Testis (tissue), 5 donors: ENCODE measurements at places on chromosomes 11 and 22. TPM values are rescaled to one million over a fixed set of nuclear protein-coding genes. Genes with fewer than 3 reads are reported as not detected.

BRSK2 gene
- 49.1 TPM for total RNA-seq

DNA sequence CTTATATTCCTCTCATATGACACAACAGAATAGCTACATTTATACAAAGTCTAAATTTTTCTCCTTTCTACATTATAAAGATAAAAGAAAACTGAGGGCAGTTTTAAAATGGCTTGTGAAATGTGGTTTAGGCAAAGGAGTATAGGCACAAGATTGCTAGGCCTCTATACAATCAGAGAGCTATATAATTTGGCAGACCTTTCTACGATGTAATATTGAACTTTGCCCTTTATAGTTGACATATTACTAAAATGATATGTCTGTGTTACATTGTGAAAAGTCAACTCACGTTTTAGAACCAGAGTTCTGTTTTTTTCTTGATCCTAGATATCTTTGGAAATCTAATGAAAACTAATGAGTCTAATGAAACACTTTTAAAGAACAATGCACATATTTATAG lies 430.2 kb downstream of the DLG2 start:
- no peak overlapping the region for H3K4me3 ChIP-seq
- H3K27me3 ChIP-seq: no peaks in the 10 kb centered on the region
- no peak overlapping the region for H3K27ac ChIP-seq
- H3K4me1 ChIP-seq: no peaks in the 10 kb centered on the region
- no peak for DNase-seq

LMNTD2 gene
- total RNA-seq: 29.2 TPM

GRCh38 chr11:11464555-11464954 lies 111.5 kb upstream of the CSNK2A3 start:
- no peak for DNase-seq
- H3K4me1 ChIP-seq: peaks cover 4% of the 10 kb centered on the region
- no peak overlapping the region for H3K4me3 ChIP-seq

ALG9 gene
- total RNA-seq: 42.0 TPM

DNA sequence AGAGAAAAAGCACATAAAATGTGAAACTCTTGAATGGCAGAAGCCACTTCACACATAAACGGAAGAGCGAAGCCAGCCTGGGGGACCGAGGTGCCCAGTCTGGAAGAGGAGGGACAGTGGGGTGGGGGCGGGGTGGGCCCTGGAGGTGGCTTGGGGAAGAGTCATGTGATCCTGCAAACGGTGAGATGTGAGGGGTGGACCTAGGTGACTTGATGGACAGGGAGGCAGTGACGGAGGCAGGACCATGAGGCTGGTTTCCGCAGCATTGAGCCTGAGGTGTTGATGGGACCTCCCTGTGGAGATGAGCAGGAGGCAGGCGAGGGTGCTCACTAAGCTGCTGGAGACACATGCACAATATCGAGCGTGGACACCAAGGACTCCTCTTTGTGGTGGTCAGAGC lies 16.8 kb downstream of the ZDHHC24 start:
- no peak for DNase-seq
- H3K4me1 ChIP-seq: no peaks in the 10 kb centered on the region
- no peak overlapping the region for H3K27ac ChIP-seq
- no peaks in the 10 kb centered on the region for H3K36me3 ChIP-seq
- H3K4me3 ChIP-seq: no peak overlapping the region

- H3K27ac ChIP-seq: peak overlapping the region; percentile 31
- no peak for DNase-seq
- no peaks in the 10 kb centered on the region for H3K36me3 ChIP-seq
- peaks cover 47% of the 10 kb centered on the region for H3K4me1 ChIP-seq
- no peaks in the 10 kb centered on the region for H3K27me3 ChIP-seq
- H3K4me3 ChIP-seq: no peak overlapping the region
Measured at GRCh38 chr11:2391181-2391975, 9.2 kb upstream of the TSSC4 start.

GRCh38 chr11:35619116-35619854 lies 1.0 kb downstream of the FJX1 start:
- H3K4me1 ChIP-seq: peaks cover 6% of the 10 kb centered on the region
- peak overlapping the region; percentile 62 for H3K4me3 ChIP-seq
- peak; percentile 26 for DNase-seq
- H3K27ac ChIP-seq: no peak overlapping the region
- H3K27me3 ChIP-seq: no peaks in the 10 kb centered on the region

GRCh38 chr22:50569041-50569459 lies 6.3 kb upstream of the SYCE3 start:
- H3K4me1 ChIP-seq: peaks cover under 1% of the 10 kb centered on the region
- no peaks in the 10 kb centered on the region for H3K36me3 ChIP-seq
- no peak overlapping the region for H3K4me3 ChIP-seq
- no peak overlapping the region for H3K27ac ChIP-seq
- no peaks in the 10 kb centered on the region for H3K27me3 ChIP-seq

NXPE1 gene
- total RNA-seq: 1.5 TPM

POTEH gene
- 57.6 TPM for total RNA-seq

DNA sequence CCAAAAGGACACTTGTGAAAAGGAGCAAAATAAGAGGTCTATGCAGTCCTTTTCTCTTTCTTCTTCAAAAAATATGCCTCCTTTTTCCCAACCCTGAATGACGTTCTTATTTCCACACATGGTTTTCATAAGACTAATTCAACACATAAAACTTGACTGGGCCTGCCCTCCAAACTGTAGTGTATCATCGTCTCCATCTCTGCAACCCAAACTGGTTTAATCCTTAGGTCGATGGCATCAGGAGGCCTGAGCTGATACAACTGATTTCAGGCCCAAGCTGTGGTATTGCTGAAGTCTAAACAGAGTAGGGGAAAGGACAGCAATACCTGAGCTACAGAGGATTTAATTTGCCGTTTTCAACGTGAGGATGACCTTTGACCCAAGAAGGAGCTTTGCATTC lies 130.0 kb upstream of the MTNR1B start:
- H3K36me3 ChIP-seq: no peaks in the 10 kb centered on the region
- no peaks in the 10 kb centered on the region for H3K4me1 ChIP-seq
- H3K4me3 ChIP-seq: no peak overlapping the region

- no peak overlapping the region for H3K27ac ChIP-seq
- no peaks in the 10 kb centered on the region for H3K27me3 ChIP-seq
- no peak overlapping the region for H3K4me3 ChIP-seq
- no peaks in the 10 kb centered on the region for H3K36me3 ChIP-seq
Measured at GRCh38 chr11:134478176-134478575, 66.1 kb upstream of the B3GAT1 start.

CELSR1 gene
- total RNA-seq: 13.8 TPM

CDC42EP2 gene
- total RNA-seq: 4.4 TPM
